ENCODE measurements at places on chromosomes 4 and X.

DNA sequence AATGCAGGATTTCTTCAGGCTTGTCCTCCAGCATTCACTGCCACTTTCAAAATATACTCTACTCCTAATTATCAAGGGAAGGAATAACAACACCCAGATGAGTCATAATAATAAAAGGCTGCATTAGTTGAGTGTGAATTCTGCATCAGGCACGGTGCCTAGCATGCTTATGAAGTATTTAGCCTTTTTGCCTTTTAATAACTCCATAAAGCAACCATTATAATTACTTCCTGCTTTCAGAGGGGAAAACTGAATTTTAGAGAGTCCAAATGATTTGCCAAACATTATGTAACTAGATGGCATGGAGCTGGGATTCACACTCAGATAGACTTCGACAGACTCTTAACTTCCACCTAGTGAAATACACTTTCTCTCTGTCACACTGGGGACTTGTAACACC is 2365.5 kb downstream of the PCDH7 start:
- DNase-seq, result no peak

- DNase-seq, result no peak
Observed at GRCh38 chr4:26196567-26196966, 124.2 kb upstream of the RBPJ start.

- DNase-seq, result peak; percentile 8
Observed at GRCh38 chr4:111480510-111480909, 664.7 kb upstream of the FAM241A start.

GRCh38 chr4:11587797-11588196 is 159.1 kb upstream of the HS3ST1 start:
- no peak for DNase-seq
